IPS DF 19.7 (cell line): ENCODE measurements at places on chromosomes 3 and 15.

- no peak for DNase-seq
Observed at GRCh38 chr3:10428406-10429091, 76.8 kb downstream of the ATP2B2 start.

DNA sequence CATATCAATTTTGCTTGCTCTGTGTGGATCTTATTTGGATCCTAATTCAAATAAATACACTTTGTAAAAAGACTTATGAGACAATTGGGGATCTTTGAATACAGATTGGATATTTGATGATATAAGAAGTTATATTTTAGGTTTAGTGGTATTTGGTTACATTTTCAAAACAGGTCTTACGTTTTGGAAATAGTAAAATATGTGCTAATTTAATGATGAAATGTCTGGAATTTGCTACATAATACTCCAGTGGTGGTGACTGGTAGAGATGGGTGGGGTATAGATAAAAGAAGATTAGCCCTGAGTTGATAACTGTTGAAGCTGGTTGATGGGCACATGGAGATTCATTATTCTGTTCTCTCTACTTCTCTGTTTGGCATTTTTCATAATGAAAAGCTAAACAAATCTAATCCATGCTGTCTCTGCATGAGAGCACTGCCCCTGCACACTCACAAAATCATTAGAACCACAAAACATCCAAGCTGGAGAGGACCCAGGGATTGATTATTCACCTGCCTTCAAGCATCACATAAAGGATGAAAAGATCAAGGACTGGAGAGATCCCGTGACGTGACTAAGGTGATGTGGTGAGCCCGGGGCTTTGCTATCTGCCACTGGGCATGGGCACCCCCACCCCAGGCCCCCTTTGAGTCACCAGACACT is 58.9 kb downstream of the TLE3 start:
- no peak for DNase-seq

DNA sequence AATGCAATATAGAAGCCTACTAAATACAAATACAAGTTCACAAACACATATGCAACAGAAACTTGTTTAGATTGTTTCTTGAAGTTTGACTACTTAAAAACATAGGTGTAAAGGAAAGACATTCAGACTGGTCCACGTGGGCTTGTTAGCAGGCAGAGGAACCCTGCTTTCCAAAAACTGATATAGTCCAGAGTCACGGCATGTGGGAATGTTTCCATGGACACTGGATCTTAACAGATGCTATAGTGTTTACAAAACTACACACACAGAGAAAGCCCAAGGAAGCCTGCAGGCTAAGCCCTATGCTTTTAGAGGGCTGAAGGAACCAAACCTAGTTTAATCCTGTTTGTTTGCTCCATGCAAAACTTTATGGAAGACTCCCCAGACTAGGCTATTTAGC is 45.2 kb upstream of the LRRC58 start:
- DNase-seq: no peak

- DNase-seq: no peak
Observed at GRCh38 chr3:194404365-194405140, 5.5 kb upstream of the GP5 start.

DNA sequence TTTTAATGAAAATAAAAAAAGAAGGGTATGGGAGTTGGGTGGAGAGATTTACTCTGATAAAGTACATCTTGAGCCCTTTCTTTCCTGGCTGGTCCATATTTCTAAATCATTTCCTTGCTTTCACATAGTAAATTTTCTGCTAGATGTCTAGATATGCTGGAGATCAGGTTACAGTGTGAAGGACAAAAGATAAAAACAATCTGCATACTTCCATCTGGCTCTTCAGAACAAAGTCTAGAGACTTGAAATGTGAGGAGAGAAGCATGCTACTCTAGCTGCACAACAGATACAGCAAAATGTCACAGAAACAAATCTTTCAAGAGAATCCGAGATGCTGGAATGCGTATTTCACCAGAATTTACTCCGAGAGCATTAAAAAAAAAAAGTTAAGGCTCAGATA is 42.2 kb downstream of the FOXP1 start:
- no peak for DNase-seq
